Cardiac septum (tissue), 1 donor: ENCODE measurements at places on chromosomes 12 and 14.

GRCh38 chr12:80232837-80233236, 133.5 kb downstream of the OTOGL start:
- no peak for DNase-seq

DNA sequence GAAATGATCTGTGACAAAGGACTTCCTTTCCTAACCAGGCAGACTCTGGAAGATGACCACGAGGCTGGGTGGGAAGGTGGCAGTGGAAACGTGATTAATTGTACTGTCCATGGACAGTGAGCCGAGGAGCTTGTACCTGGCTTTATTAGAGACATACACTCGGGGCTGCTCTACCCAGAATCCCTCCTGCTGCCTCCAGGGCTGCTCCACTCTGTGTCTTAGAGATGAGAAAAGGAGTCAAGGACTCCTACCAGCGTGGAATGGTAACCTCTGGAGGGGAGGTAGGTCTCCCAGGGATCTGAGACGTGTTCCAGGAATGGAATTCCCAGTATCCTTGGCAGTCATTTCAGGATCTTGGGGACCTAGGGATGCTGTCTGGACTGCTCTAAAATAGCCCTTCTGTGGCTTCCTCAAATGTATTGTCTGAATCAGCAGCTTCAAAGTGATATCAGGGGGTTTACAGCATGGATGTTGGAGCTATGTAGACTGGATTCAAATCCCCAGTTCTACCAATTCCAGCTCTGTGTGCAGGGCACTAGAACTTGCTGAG, 237.8 kb downstream of the CACNA1C start:
- no peak for DNase-seq

- DNase-seq: no peak
These were observed 98.9 kb downstream of the RERG start for GRCh38 chr12:15122344-15122743.

DNA sequence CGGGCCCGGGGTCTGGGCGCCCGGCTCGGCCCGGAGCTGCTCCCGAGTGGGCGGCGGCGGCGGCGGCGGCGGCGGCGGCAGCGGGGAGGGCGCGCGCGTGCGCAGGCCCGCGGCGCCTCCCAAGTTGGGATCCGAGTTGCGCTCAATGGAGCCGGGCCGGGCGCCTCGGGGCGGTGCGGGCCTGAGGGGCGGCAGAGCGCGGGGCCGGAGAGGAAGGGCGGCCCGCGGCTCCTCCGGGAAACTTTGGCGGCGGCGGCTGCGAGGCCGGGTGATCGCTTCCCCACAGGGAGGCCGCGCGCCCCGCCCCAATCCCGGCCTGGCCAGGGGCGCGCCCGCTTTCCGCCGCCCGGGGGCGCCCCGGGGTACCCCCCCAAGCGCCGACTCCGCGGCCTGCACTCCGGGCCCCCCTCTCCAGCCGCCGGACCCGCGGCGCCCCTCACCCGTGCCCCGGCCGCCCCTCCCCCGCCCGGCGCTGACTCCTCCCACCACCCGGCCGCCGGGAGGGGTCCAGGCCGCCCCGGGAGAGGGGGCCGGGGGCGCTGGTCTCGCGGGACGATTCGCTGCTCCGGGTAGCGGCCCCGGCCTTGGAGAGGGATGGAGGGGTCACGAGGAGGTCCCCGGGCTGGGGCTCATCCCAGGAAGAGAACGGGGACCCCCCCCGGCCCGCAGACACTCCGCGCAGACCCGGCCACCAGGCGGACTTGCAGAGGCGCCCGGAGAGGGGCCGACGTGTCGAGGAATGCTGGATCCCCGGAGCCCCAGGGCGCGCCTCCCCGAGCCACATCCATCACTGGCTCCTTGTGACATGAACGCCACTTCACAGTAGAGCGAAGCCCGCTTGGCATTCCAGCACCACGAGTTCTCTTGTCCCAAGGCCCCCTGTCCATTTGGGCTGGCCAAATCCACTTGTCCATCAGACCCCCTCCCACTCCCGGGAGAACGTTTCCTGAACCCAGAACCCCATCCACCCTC, at the start of gene RILPL1:
Gene RILPL1 (minus strand): TSS at position 48 of the 972 bp plus-strand sequence. CDS start 237 bp downstream, outside the sequence.
- peak; percentile 83 for DNase-seq

DNA sequence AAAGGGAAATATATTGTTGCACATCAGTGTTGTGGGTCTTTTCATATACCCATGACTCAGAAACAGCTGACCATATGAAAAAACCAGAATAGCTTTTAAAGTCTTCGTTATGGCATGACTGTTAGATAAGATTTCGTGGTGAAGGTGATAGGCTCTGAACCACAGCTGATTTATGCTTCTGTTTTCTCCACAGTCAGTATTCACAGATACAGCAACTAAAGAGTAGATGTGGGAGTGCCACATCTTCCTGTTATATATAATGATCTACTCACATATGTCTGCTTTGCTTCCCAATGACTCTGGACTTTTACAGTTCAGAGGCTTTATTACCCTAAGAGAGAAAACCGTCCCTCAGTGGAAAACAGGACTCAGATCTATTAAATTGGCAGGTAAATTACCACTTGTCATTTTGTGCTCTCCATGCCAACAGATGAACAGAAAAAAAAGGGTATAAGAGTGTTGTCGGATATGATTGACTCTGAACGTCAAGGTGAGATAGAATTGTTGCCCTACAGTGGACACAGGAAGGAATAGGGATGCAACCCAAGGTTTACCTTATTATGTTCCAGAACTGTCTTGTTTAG, 1037.1 kb downstream of the GALC start:
- DNase-seq: no peak

DNA sequence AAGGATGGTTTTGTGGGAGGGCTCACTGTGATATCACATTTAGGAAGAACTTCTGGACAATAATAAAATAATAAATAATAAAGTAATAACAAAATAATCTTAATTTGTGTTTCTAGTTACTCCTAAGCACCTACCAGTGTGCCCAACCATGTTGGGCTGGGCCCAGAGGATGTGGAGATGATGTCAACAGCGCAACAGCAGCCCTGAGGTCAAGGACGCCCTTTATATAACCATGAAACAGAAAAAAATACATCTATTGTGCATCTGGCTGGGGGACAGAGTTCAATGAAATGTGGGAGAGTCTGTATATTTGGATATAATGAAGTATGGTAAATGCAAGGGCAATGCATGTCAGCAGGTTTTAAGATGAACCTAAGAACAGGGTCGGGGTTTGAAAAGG, 552.8 kb downstream of the VRK1 start:
- no peak for DNase-seq

DNA sequence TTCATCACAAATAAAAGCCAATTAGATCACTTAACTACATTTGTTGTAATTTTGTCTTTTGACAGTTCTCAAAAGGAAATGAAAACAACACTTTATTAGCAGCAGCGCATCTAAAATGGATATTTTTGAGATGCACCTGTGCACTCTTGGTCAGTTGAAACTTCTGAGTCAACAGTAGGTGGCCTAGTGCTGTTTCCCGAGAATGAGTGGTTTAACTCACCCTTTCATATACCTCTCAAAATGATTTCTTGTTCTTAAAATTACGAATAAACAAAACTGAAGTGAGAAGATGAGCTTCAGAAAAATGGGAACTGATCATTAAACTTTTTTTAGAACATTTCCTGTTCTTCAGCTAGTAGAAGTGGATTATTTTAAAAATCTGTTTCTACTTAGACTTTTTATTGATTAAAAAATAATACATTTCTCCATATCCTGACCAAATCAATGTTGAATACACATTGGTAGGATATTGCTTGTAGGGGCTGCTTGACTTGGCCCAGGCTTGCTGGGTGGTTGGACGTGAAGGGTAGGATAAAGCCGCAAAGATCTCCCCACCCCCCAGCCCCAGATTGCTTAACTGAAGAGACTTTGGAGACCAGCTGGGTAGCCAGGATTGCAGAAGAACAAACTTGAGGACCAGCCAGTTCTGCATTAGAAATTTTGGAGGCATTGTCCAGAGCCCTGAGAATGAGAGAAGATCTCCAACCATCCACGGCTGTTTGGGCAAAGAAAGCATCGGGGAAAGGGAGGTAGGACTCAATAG, 22.3 kb upstream of the STK38L start:
- DNase-seq: no peak

GRCh38 chr14:32443890-32444661, 115.0 kb downstream of the AKAP6 start:
- DNase-seq: no peak

- no peak for DNase-seq
These were observed 61.3 kb downstream of the PHLDA1 start for GRCh38 chr12:75970310-75970709.

DNA sequence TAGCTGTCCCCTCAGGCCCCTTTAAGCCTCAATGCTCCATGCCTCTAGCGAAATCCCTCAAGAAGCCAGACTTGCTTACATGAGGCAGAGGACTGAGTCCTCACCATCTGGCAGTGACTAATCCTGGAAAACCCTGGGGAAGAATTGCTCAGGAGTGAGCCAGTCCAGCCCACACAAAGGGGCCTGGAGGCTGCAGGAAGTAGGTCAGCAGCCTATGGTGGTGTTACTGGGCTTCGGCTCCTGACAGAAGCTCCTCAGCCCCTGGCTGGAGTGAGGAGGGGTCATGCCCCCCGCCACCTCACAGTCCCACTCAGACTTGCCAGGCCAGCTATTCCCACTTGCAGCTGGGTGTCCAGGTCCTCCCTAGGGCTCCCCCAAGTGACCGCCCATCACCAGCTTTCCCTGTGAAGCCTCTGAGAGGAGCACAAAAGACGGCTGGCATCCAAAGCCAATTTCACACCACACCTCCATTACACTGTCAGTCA, 250.5 kb downstream of the DPF3 start:
- DNase-seq: no peak

- DNase-seq: no peak
These were observed 2.3 kb downstream of the AVIL start for GRCh38 chr12:57816001-57816854.

DNA sequence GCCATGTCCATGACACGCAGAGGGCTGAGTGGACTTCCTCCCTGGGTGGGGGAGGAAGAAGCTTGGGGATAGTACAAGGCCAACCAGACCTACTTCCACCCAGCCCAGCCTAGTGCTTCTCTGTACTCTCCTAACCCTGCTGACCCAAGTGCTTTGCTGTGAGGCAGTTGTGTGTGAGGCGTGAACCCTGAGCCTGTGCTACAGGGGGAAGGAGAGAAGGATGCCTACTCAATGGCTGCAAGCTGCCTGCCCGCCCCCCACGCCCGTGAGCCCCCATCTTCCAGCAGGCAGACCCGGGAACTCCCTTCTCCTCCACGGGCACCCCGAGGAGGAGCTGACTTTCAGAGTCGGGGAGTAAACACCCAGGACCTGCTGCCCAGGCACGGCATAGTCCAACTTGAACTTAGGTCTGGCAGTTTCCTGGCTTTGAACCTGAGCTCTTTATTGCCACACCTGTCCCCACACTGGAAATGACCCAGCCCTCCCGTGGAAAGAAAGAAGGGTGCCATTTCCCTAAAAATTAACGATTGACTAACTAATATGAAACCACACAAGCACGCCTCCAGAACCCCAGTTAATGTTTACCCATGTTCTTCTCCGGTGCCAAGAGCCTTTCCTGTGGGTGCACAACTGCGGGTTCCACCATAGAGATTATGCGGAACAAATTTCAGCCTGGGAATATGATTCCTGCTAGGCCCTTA, 10.8 kb downstream of the ALDH2 start:
- DNase-seq: no peak

DNA sequence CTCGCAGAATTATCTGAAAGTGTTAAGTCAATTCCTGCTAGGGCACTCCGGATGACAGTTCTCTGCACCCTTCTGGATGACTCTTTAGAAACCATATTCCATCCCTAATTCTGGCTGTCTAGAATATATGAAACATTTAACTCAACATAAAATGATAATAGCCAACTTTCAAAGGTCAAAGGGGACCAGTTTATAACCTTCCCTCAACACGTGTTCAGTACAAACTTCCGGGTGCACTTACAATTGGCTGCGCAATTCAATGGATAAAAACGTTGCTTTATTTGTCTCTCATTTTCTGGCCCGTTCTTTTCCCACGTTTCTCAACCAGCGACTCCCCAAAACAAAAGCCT, 1.3 kb downstream of the SBNO1 start:
- no peak for DNase-seq

DNA sequence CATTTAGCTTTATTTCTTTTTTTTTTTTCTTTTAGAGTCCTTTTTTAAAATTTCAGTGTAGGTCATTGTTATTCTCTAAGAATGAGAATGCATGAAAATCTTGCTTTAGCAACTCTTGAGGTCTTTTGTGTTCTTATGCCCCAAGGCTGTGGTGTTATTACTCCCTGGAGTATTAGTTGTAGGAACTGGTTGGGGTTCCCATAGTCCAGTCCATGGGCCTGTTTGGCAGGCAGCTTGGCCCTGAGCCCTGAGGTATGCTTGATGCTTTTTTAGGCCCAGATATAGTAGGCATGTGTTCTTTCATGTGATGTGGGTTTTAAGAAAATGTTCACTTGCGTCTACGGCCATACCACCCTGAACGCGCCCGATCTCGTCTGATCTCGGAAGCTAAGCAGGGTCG, 1.6 kb downstream of the FAM234B start:
- DNase-seq: no peak

GRCh38 chr14:26820572-26820971, 222.7 kb upstream of the NOVA1 start:
- DNase-seq: no peak

- DNase-seq: no peak
These were observed 93.4 kb downstream of the CHGA start for GRCh38 chr14:93016275-93016845.

DNA sequence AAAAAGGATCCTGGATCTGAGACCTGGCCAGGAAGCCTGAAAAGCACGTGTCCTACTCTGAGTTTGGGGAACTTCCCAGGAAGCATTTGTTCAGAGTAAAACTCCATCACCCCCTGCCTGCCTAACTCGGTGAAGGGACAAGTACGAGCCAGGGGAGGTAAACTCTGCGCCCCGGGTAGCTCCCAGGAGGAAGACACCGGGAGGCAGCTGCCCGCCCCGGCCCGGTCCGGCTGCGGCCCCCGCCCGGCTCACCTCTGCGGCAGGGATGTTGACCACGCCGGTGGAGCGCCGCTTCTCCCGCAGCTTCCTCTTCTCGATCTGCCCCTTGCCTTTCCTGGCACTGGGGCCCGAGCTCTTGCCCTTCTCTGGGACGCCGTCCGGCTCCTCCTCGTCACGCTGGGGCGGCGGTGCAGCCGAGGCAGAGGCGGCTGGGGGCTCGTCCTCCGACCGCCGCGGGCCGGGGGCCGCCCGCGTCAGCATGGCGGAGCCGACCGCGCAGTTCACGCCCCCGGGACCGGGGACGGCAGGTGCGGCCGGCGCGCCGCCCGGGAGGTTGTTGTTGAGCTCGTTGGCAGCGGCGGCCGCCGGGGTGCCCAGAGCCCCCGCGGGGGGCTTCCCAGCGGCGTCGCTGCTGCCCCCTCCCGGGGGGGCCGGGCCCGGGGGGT, 1.2 kb downstream of the PAWR start:
- peak; percentile 80 for DNase-seq
